ENCODE measurements at places on chromosomes 16 and 17.

DNA sequence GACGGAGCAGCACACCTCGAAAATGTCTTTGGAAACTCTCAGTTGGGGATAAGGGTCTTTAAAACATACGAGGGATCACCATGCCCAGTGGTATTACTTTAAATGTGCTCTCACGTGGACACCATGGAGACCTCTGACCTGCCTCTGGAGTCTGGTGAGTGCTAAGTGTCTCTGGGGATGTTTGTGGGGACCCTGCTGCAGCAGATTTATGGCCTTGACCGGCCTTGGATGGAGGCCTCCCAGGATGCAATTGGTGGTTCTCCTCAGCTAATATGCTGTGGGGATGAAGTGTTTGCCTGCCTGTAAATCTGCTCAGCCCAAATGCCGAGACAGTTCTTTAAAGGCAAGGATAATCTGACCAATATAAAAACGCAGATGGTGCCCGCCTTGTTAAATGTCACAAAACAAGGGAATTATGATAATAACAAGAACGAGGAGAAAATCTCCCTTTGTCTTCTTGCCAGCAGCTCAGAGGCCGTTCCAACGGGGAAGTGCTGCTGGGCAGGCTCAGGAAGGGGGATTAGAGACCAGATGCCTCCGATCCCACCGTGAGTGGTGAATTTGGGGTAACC is 154.4 kb downstream of the ABCC12 start:
- DNase-seq, result no peak

GRCh38 chr17:62706598-62707424 is 79.3 kb downstream of the MRC2 start:
- no peak for DNase-seq

GRCh38 chr16:83721676-83722075 is 86.1 kb upstream of the HSBP1 start:
- DNase-seq, result no peak

DNA sequence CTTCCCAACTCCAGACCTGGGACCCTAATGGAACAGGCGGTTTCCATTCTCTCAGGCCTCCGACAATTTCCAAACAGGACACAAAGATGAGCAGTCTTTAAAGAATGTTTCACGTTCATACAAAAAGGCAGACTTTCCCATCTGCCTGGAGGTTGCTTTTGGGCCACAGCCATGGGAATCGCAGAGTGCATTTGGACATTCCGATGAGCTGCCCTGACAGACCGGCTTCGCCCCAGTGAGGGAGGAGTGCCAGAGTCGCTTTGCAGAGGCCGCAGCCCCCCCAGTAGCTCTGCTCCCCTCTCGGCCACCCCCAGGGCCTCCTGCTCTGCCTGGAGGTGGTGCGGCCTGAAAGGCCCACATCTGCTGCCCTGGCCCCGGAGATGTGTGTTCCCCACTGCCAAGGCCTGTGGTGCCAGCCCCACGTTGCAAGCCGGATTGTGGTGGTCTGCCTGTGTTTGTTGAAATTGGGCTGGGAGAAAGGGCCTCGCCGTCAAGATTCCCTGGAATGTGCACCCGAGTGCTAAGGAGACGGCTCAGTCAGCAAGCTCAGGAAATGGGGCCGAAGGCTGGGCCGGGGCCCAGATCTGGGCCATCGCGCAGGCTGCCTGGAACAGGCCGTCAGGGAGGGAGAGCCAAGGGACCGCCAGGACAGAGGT is 89.8 kb downstream of the C16orf95 start:
- no peak for DNase-seq

DNA sequence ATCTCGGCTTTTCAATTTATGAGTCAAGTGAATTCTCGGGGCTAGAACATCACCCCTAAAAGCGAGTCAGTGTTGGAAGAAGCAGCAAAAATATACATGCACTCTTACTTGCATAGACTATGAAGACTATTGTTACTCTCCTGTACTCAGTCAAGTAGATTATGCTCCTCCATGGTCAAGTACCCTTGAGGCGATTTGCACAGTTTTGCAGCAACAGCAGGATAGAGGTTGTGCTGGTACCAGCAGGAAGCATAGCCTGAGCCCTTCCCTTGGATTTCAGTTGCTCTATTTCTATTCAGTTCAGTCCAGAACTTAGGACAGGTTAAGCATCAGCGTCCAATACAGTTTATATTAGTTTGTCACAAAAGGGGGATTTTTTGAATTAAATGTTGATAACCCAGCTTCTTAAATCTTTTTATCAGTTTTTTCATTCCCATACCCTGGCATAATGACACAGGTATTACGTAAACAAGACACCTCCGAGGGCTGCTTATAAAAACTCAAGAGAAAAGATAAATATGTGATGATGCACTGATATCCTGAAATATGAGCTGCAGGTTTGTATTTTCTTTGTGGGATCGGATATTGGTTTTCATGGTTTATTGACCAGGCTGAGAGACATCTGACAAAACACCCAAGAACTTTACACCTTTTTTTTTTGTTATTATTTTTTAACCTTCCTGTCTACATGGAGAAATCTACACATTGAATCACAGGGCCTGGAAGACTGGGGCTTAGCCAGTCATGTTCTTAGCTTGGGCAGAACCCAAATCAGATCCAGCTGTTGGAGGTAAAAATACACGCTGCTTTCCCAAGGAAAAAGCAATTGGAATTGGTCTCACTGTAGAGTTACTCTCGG is 144.1 kb downstream of the PITPNC1 start:
- DNase-seq, result no peak

- no peak for DNase-seq
Measured at GRCh38 chr17:48543854-48544348, 1.0 kb downstream of the HOXB2 start.

Data from epithelial cell of prostate (primary cell).